ENCODE measurements at places on chromosomes 5 and 9. TPM values are rescaled to one million over a fixed set of nuclear protein-coding genes. Genes with fewer than 3 reads are reported as not detected.

- DNase-seq = no peak
- H3K4me3 ChIP-seq = no peak overlapping the region
- no peaks in the 10 kb centered on the region for H3K27me3 ChIP-seq
- H3K36me3 ChIP-seq = no peaks in the 10 kb centered on the region
- peaks cover 4% of the 10 kb centered on the region for H3K4me1 ChIP-seq
Observed at GRCh38 chr9:70563431-70564204, 149.2 kb upstream of the KLF9 start.

- peaks cover 14% of the 10 kb centered on the region for H3K27me3 ChIP-seq
- H3K36me3 ChIP-seq = no peaks in the 10 kb centered on the region
- peaks cover 3% of the 10 kb centered on the region for H3K4me1 ChIP-seq
- H3K27ac ChIP-seq = no peak overlapping the region
- DNase-seq = no peak
Observed at GRCh38 chr9:505741-506059, 291.0 kb downstream of the DOCK8 start.

- H3K27ac ChIP-seq = no peak overlapping the region
- H3K4me3 ChIP-seq = no peak overlapping the region
- peaks cover 4% of the 10 kb centered on the region for H3K4me1 ChIP-seq
- no peaks in the 10 kb centered on the region for H3K27me3 ChIP-seq
Observed at GRCh38 chr5:66669862-66670195, 73.6 kb downstream of the MAST4 start.

Gene TIMD4
- not detected for total RNA-seq

DNA sequence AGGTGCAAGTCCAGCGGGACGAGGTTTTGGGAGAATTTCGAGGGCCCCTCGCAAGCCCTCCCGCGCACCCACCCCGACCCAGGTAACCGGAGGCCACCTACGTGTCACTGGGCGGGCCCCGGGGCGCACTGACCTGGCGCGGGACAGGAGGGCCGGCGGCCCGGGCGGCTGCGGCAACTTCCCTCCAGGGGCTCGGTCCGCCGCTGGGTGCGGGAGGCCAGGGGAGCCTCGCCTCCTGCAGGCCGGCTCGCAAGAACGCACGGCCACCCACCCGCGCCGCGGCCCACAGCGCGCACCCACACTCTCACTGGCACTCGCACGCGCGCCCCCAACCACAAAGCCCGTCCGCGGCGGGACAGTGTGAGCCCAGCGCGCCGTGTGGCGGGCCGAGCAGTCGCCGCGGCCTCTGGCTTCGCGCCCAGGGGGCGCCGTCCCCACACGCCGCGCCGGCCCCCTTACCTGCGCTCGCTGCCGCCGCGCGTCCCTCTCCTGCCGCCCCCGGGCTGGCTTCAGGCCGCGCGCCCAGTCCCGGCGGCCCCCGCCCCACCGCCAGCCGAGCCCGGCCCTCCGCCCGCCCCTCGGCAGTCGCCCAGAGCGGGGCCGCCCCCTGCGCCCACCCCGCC lies 451 bp downstream of the LPAR1 start:
- H3K4me1 ChIP-seq = peaks cover 5% of the 10 kb centered on the region
- no peaks in the 10 kb centered on the region for H3K36me3 ChIP-seq
- DNase-seq = peak; percentile 85
- peaks cover 19% of the 10 kb centered on the region for H3K27me3 ChIP-seq
- H3K4me3 ChIP-seq = peak overlapping the region; percentile 81
- H3K27ac ChIP-seq = no peak overlapping the region
